ENCODE measurements at places on chromosomes 5 and 9.

- no peak for DNase-seq
Measured at GRCh38 chr9:71676460-71676859, 91.9 kb downstream of the CEMIP2 start.

- DNase-seq: no peak
Measured at GRCh38 chr9:19788614-19789271, at the start of gene SLC24A2. Gene SLC24A2 (minus strand): TSS chr9:19789037.

DNA sequence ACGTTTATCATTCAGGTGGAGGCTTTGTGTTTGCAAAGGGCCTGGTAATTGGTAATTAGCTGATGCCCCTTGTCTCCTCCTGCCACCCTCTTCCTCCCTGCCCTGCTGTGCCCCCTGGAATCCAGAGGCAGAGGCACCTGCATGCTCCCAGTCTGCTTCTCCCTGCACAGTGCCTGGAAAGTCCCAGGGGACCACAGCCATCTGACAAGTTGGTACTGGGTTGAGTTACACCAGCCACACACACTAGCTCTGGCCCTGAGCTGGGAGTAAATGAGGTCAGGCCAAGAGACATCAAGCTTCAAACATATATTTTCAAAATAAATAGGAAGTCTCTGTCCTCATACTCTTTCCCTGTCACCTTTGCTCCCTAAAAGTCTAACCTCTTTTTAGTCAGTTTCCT, 56.3 kb downstream of the INSYN2B start:
- no peak for DNase-seq

DNA sequence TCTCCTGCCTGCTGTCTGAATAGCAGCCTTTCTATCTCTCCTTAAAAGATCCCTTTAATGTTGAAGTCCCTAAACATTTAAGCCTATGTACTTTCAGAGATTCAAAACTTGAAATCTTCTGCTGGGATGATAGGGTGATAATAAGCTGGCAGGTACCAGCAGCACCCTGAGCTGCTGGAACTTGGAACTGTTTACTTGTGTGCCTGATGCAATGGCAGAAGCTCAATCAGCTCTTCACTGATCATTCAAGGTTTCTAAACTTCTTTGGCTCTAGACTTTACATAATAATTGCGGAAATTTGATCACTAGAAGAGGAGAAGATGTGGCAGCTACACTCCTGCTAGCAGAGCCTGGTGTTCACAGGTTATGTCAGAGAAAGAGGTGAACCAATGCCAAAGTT, 27.6 kb downstream of the MRPS27 start:
- DNase-seq: no peak

GRCh38 chr5:27316271-27316650, 277.9 kb upstream of the CDH9 start:
- no peak for DNase-seq

DNA sequence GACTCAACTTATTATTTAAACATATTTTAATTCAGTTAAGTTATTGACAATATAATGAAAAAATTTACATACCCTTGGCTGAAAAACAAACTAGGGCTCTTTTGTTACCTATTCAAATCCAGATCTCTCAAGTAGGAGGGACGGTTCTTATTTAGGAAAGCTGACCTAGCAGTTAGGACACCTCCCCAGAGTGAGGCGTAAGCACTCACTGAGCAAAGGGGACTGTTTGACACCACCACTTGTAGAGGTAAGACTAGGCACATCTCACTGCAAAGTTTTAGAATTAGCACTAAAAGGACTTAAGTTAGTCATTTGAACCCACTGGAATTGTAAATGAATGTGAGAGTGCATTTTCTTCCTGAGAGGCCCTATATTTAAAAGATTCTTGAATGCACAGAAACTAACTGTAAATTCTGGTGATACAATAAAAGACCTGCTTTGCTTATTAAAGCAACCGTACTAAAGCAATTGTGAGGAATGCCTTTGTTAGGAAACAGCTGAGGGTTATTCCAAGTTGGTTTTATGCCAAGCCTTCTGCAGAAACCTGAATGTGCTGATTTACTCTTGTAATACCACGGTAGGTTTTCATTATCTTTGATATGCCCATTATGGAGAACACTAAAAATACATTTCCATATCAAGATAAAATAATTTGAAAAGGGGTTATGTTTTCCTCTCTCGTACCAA, 16.2 kb downstream of the HACD4 start:
- DNase-seq: no peak

- no peak for DNase-seq
Measured at GRCh38 chr9:98374385-98375051, 119.1 kb upstream of the TBC1D2 start.

DNA sequence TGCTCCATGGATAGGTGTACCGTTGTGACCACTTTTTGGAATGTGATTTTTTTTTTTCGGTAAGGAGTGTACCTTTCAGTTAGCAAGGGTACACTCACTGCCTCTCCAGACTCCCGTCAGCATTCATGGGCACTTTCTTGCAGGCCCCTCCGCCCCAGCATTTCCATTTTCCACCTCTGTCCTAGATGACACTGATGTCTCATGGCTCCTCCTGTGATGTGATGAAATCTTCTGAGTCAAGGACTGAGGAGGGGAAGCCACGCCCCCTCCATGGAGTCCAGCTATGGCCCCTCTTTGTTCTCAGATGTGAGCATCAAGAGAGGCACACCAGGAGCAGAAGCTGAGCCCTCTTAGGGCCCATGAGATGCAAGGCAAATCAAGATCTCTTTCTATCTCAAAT, 61.8 kb downstream of the CTSL start:
- no peak for DNase-seq

DNA sequence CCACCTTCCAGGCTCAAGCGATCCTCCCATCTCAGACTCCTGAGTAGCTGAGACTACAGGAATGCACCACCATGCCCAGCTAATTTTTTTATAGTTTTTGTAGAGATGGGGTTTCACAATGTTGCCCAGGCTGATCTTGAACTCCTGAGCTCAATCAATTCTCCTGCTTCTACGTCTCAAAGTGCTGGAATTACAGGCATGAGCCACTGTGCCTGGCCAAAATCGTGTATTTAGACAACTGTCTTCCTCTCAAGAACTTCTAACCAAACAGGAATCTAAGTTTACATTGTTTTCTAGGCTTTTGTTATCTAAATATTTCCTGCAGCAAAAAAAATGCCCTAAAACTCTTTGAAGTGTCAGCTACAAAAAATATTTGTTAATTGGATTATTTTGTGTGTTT, 78.8 kb downstream of the NLN start:
- no peak for DNase-seq

DNA sequence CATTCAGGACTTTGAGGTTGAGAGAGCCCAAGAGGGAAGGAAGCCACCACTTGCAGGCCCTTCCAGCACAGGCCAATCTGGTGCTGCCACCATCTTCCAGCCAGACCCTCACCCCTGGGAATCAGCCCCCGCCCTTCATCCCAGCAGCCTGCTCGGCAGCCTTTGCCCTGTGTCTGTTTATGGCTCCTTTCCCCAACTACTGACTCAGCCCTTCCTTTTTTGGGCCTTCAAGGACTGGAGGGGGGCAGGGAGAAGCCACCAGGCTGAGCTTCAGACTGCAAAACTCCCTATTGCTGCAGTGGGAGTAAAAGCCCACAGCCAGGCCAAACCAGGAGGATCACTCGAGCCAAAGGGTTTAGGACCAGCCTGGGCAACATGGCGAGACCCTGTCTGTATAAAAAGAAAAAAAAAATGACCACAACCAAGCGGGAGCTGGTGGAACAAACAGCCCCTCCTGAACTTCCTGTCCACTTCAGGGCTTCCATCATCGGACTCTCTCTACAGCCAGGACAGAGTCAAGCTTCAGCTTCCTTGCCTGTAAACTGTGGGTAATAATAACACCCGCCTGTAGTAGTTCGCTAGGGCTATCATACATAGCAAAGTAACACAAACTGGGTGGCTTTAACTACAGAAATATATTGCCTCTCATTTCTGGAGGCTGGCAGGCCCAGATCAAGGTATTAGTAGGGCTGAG, 85.9 kb upstream of the IL17B start:
- DNase-seq: no peak

- DNase-seq: no peak
Measured at GRCh38 chr5:173139631-173140030, 4.7 kb upstream of the BNIP1 start.

DNA sequence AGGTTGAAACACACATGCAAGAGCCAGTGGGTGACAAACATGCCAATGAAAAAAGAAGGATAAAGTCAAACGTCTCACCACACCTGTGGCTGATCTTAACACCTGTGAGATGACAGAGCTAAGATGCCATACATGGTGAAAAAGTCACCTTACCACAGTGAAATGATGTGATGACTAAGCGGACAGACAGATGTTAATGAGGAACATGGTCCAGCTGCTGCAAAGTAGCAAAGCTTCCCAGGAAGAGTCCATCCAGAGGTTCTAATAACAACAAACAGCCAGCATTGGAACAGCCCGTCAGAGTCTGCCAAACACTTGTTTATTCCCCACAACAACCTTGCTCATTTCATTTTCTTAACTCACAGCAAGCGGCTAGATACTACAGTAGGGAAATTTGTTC, 1.9 kb downstream of the KIAA1191 start:
- DNase-seq: no peak

DNA sequence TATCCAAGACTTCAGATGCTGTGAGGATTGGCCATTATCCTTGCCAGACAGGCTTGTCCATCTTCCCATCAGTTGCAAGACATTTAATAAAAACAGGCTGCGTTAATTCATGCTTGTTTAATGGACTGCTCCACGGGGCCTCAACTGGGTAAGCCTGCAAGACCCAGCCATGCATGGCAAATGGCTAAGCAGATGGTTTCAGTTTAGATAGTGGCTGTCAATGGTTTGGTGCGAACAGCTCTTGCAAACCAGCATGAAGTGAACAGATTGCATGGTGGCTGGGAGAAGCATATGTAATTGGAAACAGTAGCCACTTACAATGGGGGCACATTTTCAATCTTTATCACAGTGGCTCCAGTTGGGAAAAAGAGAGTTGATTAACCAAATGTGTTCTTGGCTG, 628.2 kb upstream of the KLF4 start:
- no peak for DNase-seq

Measured in stimulated activated CD8-positive, alpha-beta memory T cell treated with anti-CD3 and anti-CD28 coated beads, Interleukin-4, amount 100 ng/mL, for 4 hours (primary cell).